Activated T-helper 1 cell treated with anti-CD3 and anti-CD28 coated beads, Interleukin-2, amount 50 U/mL, for 16 hours (primary cell): ENCODE measurements at places on chromosomes 1 and 21.

DNA sequence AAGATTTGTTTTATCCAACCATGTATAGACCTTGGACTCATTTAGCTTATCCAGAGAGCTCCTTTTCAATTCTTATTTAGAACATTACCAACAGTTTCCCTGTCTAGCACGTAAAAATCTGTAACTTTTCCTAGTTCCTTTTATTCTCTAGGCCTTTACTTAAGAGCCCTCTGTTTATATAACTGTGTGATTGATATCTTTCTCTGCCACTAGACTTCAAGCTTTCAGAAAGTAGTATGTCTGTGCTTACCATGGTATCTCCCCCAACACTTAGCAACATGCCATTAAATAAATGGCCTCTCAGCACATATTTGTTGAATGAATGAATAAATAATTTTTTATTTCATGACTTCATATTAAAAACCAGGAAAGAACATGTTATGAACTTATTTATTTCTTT, 209.4 kb downstream of the PTPRC start:
- DNase-seq, result no peak

DNA sequence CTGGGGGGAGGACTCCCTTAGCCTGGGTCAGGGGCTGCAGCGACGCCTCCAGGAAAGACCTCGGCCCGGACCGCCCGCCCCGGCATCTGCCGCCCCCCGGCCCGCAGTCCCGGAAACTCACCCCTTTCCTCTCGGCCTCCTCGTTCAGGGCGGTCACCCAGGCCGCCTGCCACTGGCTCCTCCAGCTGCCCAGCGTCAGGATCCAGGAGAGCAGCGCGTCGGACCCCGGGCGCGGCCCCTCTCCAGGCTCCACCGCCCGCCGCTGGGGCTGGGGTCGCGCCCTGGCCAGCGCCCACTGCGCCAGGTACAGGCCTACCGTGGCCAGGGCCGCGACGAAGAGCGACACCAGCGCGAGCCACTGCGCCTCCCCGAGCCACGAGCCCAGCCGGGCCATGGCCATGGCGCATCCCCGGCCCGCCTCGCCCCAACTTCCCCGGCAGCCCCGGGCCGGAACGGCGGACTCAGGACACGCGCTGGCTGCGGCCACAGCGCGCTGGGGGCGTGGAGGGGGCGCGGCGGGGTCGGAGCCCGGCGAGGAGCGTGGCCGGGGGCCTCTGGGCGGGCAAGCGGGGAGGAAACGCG, 478 bp downstream of the C2CD2 start:
- no peak for DNase-seq

GRCh38 chr1:70966018-70966638, 81.5 kb downstream of the PTGER3 start:
- DNase-seq, result no peak

DNA sequence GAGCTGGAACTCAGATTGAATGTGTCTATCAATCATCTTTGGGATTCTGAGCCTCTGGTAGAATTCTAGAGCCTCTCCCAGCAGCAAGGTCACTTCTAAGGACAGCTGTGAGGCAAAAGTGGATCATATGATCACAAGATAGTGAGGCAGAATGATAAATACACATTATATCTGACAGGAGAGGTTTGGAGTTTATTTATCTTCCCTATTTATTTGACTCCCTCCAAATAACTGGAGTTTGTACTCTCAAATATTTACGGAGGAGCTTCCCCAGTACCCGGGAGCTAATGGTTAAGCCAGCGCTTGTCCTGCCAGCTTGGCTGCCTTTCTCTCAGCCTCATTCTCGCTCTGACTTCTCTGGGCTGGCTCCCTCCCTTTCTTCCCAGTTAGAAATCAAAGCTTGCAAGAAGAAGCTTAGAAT, 2.3 kb downstream of the HMGCS2 start:
- DNase-seq, result no peak

- DNase-seq, result no peak
Measured at GRCh38 chr1:94552071-94552586, 10.6 kb upstream of the F3 start.

DNA sequence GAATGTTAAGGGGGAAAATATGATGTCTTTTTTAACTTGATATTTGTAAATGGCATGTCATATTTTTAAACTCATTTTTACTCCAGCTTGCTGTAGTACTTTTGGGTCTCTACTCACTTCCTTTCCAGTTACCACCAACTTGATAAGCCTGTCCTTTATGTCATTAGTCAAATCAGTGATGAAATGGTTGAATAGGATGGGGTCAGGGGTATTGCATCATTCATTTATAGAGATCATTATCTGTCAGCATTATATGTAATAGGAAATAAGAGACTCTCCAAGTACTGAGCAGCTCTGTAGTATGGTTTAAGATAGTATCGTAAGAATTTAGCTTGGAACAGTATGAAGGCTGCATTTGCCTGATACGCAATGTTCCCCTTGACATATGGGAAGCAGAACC, 227.3 kb downstream of the BRINP3 start:
- DNase-seq, result no peak

- no peak for DNase-seq
Measured at GRCh38 chr1:236920286-236920894, 83.9 kb downstream of the MT1HL1 start.

DNA sequence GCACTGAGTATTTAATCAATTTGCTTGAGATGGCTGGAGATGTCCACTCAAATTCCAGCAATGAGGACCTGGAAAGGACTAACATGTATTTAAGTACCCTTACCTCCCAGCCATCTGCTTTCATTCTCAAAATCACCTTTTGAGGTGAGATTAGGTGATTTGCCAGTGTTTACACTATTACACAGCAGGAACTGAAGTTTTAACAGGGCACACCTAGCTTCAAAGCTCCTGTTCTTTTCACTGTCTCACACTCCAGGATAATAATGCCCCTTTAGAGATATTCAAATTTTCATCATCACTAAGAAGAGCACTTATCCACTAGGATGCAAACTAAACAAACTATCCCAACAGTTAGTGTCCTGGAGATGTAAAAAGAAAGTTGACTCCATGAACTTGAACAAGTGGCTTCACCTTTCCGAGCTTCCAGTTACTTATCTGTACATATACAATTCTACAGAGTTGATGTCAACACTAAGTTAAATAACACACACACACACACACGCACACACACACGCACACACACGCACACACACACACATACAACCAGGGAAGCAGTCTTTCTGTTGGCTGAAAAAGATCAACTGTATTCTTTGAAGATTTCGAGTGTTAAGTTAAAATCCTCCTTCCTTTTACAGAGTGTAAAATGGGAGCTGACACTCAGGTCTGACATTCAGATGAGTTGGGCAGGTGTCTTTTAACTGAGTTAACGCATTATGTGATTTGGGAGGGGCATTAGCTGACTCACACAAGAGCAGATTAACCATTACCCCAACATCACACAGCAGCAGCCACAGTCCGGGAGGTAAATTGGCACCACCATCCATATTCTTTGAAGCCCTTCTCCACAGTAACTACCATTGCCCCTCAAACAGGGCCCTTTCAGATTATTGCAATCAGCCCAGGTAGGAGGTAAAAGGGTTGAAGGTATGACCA, 15.5 kb upstream of the JAK1 start:
- no peak for DNase-seq

DNA sequence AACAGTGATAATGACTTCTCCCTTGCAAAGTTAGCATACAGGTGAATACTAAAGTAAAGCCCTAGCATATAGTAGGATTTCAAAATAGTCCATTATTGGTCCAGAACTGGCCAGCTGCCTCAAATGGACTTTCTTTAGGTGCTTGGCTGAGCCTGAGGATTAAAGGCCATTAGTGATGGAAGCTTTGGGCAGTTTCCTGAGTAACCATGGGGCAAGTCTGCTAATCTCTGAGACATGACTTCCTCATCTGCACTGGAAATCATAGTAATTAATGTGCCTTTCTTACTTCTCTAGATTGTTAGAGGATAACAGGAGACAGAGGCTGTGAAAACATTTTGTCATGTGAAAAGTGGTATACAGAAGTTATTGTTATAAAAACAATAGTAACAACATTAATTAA, 156.5 kb upstream of the UBE2U start:
- DNase-seq, result no peak

GRCh38 chr1:221768444-221769066, 26.7 kb upstream of the DUSP10 start:
- no peak for DNase-seq

GRCh38 chr1:46552357-46553237, 1.1 kb upstream of the KNCN start:
- DNase-seq, result no peak

- DNase-seq, result no peak
Measured at GRCh38 chr1:50970931-50971582, 1.0 kb downstream of the CDKN2C start.

GRCh38 chr1:167500283-167500860, 18.0 kb downstream of the CD247 start:
- no peak for DNase-seq

DNA sequence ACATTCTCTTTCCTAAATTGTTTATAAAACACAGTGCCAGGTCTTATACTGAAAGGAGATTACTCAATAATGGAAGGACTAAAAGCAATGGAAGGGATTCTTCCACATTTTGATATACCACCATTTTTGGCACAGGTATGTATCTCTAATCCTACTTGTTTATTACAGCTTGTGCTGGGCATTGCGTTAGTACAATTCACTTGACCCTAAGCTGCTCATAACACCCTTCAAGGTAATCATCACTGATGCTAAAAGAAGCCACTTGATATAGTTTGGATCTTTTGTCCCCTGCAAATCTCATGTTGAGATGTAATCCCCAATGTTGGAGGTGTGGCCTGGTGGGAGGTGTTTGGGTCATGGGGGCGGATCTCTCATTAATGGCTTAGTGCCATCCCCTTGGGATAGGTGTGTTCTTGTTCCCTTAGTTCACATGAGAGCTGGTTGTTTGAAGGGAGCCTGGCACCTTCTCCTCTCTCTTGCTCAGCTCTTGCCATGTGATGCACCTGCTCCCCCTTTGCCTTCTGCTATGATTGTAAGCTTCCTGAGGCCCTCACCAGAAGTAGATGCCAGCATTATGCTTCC, 71.1 kb downstream of the NIBAN1 start:
- DNase-seq, result no peak

GRCh38 chr1:201269900-201270410, 13.4 kb upstream of the PKP1 start:
- DNase-seq, result no peak

DNA sequence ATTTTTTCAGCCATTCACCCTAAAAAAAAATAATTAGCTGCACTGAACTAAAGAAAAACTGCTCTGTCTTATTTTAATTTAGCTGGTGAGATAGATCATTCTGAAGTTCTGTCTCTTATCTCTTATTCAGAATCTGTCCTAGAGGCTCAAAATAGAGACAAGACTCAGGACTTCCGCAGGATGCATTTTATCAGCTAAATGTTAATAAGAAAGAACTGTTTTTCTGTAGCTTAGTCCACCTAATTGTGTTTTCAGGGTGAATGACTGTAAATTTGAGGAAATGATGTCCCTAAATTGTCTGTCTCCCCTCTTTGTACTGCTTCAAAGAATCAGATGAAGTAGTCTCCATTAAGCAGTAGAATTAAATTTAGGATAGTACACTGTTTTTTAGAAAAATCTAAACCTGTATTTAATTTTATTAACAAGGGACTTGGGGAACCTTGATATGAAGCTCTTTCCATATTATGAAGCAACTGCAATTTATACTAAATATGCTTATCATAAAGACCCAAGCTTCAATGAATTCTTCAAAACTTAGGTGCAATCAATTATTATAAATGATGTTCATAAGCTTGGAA, 671.9 kb downstream of the RWDD3 start:
- DNase-seq, result no peak

GRCh38 chr1:175563236-175563895, 180.0 kb downstream of the TNR start:
- no peak for DNase-seq

GRCh38 chr21:42913476-42913875, 12.0 kb downstream of the ERVH48-1 start:
- DNase-seq, result no peak

- no peak for DNase-seq
Measured at GRCh38 chr21:29326914-29327554, 28.3 kb downstream of the BACH1 start.

DNA sequence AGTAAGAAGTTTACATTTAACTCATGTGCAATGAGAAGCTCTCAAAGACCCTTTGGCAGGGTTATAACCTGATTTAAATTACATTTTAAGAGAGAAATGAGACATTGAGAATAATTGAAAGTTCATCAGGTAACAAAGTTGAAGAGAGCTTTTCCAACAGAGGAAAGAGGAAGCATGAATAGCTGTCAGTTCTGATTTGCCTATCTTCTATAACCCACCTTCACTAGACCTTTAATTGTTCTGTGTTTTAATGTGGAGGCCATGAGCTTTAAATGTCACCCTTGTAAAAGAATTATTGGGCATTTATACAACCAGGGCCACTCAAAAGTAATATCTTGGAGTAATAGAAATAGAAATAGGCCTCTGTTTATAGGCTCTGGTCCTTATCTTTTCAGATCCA, 9.3 kb upstream of the FCRL1 start:
- no peak for DNase-seq

DNA sequence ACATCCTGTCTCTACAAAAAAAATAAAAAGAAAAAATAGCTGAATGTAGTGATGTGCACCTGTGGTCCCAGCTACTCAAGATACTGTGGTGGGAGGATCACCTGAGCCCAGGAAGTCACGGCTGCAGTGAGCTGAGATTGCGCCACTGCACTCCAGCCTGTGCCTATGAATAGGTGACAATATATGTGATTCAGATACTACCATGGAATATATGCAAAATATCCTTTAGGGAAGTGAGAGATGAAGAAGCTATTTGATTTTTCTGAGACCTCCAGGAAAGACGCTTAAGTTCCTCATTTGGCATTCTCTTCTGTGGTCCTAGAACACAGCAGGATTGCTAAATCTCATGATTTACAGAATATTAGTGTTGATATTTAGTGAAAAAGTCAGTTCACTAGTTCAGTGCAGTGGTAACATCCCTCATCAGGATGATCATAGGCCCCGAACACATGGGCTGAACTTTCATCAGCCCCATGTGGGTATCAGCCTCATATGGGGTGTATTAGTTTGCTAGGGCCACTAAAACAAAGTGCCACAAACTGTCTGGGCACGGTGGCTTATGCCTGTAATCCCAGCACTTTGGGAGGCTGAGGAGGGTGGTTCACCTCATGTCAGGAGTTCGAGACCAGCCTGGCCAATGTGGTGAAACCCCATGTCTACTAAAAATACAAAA, 6.0 kb upstream of the VASH2 start:
- no peak for DNase-seq

DNA sequence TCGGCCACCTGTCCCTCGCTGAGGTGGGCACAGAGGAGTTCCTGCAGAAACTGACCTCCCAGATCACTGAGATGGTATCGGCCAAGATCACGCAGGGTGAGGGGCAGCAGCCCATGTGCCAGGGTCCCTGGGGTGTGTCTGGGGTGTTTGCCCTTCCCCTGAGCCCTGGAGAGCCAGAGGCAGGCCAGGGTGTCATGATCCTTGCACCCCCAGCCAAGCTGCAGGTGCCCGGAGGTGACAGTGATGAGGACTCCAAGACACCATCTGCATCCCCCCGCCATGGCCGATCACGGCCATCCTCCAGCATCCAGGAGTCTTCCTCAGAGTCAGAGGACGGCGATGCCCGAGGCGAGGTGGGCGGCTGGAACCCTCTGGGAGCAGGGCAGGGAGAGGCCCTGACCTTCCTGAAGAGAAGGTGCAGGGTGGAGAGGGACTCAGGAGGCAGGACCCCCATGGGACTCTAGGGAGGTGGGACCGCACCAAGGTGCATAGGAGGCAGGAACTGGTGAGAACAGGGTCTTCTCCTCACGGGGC, 69.5 kb downstream of the TRIM11 start:
- no peak for DNase-seq

- DNase-seq, result no peak
Measured at GRCh38 chr1:1039145-1039910, 19.4 kb downstream of the AGRN start.
